ENCODE measurements at places on chromosomes 12 and 14.

GRCh38 chr14:69696204-69696527, 70.8 kb upstream of the SRSF5 start:
- DNase-seq: no peak

DNA sequence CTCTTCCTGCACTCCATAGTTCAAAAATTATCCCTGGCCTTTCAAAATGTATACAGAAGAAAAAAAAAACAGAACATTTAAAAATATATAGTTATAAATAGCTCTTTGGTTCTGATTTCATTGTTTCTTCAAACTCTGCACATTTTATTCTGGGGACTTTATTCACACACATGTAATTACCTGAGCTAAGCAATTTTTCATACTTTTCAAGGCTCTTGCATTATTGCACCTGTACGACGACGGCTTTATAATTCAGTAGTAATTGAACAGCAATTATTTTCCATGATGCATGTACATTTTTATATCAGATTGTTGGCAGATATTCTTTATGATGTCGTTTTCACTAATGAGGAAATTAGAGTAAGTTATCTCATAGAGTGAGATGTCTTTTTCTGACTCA, 13.5 kb upstream of the SLC15A5 start:
- DNase-seq: no peak

- no peak for DNase-seq
Measured at GRCh38 chr12:21223930-21224329, 92.9 kb downstream of the SLCO1B1 start.

DNA sequence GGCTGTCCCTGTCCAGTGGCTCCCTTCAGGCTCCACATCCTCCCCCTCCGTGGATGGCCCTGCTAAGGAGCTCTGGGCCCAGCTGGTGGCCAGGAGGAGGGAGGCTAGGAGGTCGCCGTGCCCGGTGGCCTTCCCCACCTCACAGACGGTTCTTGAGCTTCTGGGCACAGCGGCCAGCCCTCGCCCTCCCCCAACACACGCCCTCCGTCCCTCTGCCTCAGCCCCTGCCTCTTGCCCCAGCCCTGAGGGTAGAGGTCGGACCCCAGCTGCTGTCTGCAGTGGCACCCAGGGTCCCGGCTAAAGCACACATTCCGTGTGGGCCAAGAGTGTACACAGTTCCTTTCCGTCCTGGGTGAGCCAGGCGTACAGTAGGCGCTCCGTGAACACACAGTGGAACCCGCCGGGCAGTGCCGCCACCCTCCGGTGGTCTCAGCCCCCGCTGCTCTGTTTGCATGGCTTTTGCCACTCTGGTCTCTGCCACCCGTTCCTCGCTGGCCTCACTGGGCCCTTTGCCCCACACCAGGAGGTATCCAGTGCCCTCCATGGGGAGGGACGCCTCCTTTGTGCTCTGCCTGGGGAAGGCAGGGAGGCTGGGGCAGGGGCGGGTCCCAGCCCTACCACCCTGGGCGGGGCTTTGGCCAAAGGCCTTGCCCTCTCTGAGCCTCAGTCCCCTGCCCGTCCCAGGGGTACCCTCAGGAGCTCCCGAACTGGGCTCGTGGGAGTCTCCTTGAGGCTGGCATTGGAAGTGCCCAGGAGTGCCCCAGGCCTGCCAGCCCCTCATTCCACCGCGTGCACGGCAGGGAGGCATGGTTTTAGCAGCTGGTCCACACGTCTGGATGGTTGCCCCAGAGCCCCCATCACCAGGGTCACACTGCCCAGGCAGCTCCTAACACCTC, 13.0 kb downstream of the TRMT61A start:
- no peak for DNase-seq

DNA sequence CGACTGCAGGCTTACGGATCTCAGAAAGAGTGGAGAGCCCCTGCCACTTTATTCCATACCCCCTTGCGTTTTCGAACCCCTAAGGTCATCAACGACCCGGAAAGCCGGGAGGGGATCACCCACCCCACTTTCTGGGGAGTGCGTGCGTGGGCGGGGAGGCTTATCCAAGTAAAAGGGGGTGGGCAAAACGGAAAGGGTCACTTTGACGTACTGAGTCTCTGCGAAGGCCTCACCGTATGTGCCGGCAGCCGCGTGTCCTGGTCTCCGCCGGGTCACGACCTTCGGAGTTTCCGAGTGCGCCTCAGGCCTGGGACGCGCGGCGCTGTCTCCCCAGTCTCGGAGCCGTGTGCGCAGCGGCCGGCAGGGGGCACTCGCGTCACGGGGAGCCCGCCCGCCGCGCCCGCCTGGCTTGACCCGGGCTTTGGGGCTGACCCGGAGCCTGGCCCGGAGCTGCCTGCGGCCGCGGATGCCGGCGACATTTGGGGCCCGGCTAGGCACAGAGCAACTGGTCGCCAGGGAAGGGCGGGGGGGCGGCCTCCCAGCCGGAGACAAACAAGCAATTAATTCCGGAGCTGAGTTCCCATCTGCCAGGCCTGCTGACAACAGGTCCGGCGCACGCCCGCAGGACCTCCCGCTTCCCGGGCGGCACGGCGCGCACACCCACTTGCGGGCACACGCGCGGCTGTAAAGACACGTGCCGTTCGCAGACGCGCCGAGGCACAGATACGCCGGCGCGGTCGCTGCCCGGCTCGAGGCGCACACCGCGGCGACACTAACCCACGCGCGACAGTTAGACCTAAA, 890 bp upstream of the KIF26A start:
- no peak for DNase-seq

DNA sequence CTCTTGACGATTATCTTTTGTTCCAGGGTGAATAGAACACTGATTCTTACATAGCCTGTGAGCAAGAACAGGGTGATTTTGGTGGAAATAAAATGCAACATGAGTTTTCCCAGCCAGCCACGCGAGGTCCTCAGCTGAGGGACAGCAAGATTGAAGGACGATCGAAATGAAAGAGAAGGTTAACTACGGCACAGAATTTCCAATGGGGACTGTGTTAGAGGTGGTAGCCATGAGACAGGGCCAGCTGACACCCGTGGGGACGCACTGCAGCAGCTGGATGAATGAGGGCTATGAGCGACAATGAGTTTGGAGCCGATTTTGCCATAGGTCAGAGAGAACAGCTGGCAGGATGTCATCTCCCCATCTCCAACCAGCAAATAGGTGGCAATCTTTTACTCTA, 243.4 kb upstream of the PELI2 start:
- no peak for DNase-seq

DNA sequence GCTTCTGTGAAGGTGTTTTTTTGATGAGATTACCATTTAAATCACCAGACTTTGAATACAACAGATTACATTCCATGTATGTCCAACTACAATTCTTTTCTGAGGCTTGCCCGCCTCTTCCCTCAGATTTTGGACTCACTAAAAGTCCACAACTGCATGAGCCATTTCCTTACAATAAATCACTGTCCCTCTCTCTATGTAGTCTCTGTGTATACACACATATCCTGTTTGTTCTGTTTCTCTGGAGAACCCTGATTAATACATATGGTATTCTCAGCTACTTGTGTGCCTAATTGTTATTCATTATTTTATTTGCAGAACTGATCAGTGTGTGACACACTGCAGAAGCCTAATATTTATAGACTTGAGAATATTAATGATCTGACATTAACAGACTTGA, 2.4 kb upstream of the MIPOL1 start:
- no peak for DNase-seq

GRCh38 chr14:101184572-101184971, 281.1 kb upstream of the RTL1 start:
- DNase-seq: no peak

DNA sequence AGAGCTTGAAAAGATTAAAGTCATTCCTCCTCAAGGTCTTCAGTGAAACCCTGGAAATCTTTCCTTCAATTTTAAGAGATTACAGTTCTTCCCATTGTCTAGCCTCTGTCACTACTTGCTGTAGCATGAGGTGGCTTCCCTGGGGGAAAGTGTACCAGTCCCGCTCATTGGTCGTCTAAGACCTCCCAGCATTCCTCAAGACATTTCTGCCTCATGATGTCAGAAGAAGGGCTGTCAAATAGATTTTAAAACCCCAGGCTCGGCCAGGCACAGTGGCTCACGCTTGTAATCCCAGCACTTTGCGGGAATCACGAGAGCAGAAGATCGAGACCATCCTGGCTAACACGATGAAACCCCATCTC, 46.7 kb downstream of the SMUG1 start:
- DNase-seq: no peak

- DNase-seq: no peak
Measured at GRCh38 chr14:50452979-50453705, 56.5 kb upstream of the CDKL1 start.

DNA sequence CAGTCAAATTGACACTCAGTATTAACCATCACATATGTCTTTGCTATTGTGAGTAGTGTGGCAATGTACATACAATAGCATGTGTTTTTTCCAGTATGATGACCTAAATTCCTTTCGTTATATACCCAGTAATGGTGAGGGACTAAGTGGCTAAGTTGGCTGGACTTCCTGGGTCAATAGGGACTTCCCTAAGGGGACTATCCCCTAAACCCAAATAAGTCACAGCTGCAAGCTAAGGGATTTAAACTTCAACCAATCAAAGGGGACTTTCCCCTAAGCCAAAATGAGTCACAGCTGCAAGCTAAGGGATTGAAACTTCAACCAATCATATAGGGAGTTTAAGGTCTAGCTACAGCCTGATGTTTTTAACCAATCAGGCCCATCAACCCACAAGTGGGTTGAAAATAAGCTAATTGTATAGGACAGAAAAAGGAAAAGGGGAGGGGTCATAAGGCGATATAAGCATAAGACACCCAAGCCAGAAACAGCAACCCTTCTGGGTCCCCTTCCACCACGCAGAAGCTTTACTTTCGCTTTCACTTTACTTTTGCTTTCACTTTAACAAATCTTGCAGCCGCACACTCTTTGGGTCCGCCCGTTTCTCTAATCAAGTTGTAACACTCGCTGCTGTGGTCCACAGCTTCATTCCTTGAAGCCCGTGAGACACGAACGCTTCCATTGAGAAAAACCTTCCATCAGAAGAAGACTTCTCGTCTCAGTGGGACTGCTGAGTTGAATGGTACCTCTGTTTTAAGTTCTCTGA, 404.4 kb downstream of the FLRT2 start:
- DNase-seq: no peak
